ENCODE measurements at places on chromosomes 13 and 19.
A peak's percentile ranks its signal among the peaks of the same experiment; 100 is the strongest.

DNA sequence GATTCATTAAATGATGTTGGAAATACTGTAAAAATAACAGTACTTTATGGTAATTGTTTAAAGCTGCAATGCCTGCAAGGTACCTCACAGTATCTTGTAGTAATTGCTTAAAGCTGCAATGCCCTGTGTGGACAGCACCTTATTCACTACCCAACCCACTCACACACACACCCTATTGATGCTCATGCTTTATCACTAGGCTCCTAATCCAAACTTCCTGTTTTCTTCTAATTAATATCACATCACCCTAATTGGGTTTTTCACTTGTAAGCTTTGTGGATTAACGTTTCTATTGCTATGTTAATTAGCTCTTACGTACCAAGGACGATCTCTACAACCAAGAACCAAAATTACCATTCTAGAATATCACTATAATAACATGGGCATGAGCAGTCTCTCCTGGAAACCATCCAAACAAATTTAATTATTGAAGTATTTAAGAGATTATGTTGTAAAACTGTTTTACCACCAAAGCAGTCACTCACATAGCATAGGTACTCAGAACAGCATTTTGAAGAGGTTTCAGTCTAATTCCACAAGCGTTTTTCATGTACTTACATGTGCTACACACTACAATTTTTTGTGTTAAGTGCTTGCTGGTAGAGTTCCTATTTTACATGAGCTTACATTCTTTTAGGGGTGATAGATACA lies 303.8 kb downstream of the PCDH9 start:
- no peak for DNase-seq

GRCh38 chr13:57418067-57418677 lies 213.4 kb upstream of the PCDH17 start:
- DNase-seq = no peak

DNA sequence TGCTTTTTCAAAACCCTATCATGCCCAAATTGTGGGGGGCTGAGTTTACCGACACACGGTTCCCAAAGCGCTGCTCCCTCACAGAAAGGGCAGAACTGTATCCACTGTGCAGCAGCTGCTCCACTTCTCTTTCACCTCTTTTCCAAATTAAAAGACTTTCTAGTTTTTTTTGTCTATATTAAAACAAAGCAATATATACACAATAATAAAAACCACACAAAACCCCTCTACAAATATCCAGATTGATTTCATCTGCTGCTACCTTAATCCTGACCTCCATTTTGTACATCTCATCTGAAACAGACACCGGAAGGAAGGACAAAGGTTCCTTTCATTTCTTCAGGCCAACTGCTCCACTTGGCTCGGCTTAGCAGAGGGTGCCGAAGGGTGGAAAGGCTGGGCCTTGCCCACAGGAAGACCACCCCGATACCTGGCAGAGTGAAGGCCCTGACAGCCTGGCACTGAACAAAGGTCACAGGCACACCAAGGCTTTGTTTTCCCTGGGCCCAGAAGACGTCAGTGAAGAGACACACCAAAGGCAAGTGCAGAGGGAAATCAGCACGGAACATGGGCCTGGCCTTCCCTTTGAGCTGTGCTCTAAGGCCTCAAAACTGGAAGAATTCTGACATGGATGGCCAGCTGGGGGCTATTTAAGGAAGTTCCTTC lies 71.6 kb downstream of the LATS2 start:
- DNase-seq = no peak

DNA sequence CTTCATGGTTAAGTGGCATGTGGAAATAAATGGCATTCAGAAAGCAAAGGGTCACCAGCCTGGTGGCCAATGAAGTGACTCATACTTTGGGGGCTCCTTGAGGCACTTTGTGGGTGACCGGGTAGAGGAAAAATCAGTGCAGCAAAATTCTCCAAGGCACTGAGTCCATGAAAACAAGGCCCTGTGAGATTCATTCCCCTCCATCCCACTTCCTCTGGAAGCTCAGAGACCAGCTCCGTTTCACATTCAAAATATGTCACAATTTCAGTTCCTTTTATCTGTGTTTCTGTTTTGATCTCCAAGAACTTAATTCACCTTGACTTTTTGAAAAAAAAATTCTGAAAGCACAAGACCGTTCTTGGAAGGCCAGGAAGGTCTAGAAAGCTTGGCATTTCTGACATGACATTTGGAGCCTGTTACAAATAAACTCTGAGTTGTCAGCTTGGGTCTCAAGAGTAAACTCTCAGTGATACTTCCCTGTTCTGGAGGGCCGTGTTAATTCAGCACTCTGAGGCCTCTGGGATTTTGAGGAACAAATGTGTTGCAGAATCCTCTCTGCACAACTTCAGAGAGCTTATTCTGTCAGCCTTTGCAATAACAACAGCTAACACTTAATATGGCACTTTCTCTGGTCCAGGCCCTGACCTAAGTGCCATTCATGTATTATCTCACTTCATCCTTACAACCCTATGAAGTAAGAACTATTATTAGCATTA lies 6.8 kb downstream of the CYSLTR2 start:
- no peak for DNase-seq

GRCh38 chr13:23320926-23321534 lies 112.5 kb downstream of the SACS start:
- DNase-seq = no peak

- no peak for DNase-seq
Observed at GRCh38 chr19:39321117-39321831, 611 bp upstream of the LRFN1 start.

DNA sequence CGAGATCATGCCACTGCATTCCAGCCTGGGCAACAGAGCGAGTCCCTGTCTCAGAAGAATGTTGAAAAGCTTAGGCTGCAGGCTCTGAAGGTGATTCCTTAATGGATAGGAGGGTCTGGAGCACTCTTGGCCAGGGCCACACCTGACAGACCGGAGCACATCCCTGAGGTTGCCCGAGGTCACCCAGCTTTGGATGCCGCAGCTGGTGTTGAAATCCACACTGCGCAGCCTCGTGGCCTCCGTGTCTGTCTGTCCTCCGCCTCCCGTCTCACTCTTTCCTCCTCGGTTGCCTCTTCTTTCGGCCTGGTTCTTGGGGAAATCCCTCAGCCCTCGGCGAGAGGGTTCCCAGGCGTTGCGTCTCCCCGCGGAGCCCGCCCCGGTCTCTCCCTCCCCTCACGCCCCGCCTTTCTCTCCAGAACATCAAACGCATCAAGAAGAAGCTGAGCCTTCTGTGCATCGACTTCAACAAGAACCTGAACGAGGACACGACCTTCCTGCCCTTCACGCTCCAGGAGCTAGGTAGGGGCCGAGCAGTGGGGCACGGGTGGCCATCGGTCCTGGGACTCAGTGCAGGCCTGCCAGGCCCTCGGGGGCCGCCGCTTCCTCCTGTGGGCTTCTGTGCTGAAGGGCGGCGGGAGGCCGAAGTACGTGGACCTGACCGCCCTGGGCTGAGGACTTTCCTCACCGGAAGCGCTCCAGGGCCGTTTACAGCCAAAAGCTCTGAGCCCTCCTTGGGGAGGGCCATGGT lies 14.1 kb downstream of the THOP1 start:
- DNase-seq = no peak

DNA sequence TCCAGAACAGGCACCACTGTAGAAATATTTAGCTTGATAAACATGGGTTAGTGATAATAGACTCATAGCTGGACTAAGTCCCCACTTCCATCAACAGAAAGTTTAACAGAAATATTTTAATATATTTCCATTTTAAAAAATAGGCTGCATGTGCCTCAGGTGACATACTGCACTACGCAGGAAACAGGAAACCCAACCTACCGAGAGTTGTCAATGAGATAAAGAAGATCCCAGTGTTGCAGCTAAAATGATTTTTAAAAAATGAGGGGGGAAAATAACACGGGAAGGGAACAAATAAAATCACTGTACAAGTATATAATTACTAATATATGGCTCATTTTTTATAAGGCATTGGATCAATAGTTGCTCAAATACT lies 154.8 kb downstream of the TBC1D4 start:
- DNase-seq = no peak

DNA sequence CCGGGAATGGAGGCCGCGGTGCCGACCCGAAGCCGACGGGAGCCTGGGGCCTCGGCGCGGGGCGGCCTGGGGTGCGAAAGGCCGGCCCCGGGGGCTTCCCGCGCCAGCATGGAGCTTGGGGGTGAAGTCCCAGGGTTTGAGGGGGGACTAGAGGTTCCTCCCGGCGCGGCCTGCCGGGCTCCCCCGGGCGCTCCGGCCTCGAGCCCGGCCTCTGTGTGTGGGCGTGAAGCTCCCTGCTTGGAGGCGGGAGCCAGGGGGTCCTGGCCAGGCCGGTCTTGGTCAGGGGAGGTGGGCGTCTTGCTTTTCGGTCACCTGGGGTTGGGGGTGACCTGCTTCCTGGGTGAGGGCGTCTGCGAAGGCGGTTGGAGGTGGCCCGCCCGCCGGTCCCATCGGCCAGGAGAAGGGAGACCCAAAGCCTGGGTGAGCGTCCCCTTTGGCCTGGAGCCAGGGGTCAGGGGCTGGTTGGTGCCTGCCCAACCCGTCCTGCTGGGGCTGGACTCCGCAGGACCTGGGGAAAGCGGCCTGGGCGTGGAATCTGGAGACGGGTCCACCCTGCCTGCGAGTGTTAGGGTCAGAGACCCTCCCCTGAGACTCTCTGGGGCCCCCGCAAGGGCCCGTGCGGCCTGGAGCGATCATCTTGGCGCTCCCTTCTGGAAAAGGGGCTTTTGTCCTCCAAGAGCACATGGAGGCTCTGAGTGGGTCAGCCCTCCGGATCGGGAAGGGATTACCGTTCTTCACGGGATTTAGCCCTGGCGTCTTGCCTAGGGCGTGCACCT lies 535 bp downstream of the BSG start:
- no peak for DNase-seq

- peak; percentile 55 for DNase-seq
Observed at GRCh38 chr19:42468273-42468796, 25.6 kb upstream of the CXCL17 start.

- DNase-seq = no peak
Observed at GRCh38 chr19:51478381-51479234, at the start of gene CEACAM18. TSS of gene CEACAM18 (plus strand) at chr19:51478539.

- peak; percentile 93 for DNase-seq
Observed at GRCh38 chr19:40523322-40524047, 53.2 kb upstream of the SHKBP1 start.

DNA sequence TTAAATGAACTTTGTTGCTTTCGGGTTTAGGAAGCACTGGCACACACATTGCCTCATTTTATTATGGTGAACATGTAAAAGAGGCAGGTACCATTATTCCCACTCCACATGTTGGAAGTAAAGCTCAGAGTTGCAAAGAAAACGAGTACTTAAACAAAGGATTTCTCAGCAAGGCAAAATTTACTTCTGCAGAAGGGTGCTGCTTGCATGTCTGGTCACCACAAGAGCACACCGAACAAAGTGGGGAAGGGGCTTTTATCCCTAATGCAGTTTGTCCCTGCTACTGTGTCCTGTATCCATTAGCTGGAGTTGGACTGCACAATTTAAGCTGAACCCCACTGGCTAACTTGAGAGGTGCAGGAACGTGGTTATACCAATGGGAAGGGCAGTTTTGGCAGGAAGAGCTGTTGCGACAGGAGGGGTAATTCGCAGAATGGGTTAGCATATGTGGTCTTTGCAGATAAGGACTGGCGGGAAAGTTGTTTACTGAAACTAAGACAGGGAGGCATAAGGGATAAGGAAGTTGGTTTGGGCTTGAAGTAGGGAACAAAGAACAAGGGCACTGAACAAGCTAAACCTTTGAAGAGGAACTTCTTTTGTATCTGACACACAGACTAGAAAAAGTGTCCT lies 545.5 kb downstream of the UQCRFS1 start:
- DNase-seq = no peak

All from A549 (cell line).